WTC11 (cell line): ENCODE measurements at places on chromosomes 3 and 15.

- no peaks in the 10 kb centered on the region for H3K36me3 ChIP-seq
- no peaks in the 10 kb centered on the region for H3K27me3 ChIP-seq
- DNase-seq: no peak
Observed at GRCh38 chr3:160260587-160261270, 35.5 kb downstream of the C3orf80 start.

GRCh38 chr15:63430766-63431451 lies 49.3 kb upstream of the CA12 start:
- H3K27me3 ChIP-seq: no peaks in the 10 kb centered on the region; the same call in 1 of the 2 replicates
- no peak overlapping the region for H3K27ac ChIP-seq
- peaks cover 42% of the 10 kb centered on the region for H3K4me1 ChIP-seq
- no peak for DNase-seq

DNA sequence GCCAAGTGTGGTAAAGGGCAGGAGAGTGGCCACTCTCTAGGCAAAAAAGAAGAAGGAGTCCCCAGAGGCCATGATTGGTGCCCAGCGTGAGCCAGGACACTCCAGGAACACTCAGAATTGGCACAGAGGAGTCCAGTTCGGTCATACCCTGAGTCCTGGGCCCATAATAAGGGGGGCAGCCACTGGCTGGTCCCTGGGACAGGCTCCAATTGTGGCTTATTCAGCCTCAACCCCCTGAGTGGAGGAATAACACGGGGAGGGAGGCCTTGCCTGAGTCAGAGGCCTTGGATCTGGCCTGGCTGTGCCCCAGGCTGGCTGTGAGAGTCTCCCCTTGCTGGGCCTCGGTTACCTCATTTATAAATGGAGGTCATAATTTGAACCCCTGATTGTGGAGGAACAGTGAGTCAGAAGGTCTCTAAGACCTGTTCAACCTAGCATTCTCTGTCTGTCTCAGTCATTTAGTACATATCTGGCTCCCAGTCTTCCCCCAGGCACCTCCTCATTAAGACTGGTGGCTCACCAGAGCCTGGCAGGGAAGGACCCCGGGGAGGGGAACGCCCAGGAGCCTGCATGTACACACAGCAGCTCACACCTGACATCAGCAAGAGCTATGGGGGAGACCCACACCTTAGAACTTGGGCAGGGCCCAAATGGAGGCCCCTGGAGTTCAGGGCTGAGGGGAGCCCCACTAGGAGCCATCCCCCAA lies 95.9 kb upstream of the ATP2B2 start:
- no peak overlapping the region for H3K27ac ChIP-seq
- peaks cover 8% of the 10 kb centered on the region; the same call in 1 of the 2 replicates for H3K4me1 ChIP-seq
- H3K36me3 ChIP-seq: no peaks in the 10 kb centered on the region
- no peak for DNase-seq
- no peak overlapping the region for H3K4me3 ChIP-seq

GRCh38 chr3:71057526-71057894 lies 526.0 kb downstream of the FOXP1 start:
- H3K27ac ChIP-seq: 0 out of 2 replicates have a peak overlapping the region, but pooled peaks have one; percentile 46
- no peaks in the 10 kb centered on the region for H3K36me3 ChIP-seq
- H3K27me3 ChIP-seq: no peaks in the 10 kb centered on the region
- no peak overlapping the region for H3K4me3 ChIP-seq
- peaks cover 99% of the 10 kb centered on the region for H3K4me1 ChIP-seq

DNA sequence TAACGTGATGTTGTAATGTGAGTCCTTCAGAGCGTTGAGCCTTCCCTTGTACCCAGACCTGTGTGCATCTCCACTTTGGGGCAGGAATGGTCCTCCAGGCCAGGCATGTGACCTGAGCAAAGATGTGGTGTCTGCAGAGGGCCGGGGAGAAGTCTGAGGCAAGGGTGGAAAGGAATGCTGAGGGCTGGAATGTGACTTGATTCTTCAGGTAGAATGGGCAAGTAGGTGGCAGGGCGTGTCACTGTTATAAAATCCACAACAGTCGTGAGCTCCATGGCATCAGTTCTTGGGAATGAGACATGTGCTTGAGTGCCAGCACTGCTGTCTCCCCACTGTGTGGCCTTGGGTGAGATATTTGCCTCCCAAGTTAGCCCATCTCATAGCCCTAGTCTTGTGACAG lies 24.0 kb upstream of the BSN start:
- peaks cover 43% of the 10 kb centered on the region for H3K36me3 ChIP-seq
- peaks cover 5% of the 10 kb centered on the region for H3K4me1 ChIP-seq
- no peak for DNase-seq
- no peaks in the 10 kb centered on the region for H3K27me3 ChIP-seq

GRCh38 chr3:58203541-58203940 lies 7.2 kb downstream of the DNASE1L3 start:
- DNase-seq: no peak
- H3K4me1 ChIP-seq: no peaks in the 10 kb centered on the region
- no peaks in the 10 kb centered on the region for H3K36me3 ChIP-seq
